ENCODE measurements at places on chromosomes 5 and 9.
A peak's percentile ranks its signal among the peaks of the same experiment; 100 is the strongest.

DNA sequence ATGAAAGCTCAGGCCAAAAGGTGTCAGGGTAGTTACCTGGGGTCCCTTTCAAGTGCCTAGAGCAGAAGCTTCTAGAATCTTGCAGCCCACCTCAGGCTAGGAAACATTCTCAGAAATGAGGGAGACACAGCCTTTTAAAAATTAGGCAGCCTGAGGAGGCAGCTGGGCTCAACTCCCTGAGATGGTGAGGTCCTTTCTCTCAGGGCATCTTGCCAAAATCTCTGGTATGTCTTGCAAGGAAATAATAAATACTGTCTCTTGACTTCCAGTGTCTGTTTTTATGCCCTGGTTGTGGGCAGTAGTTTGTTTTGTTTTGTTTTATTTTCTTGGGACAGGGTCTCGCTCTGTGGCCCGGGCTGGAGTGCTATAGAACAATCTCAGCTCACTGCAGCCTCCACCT is 100.9 kb upstream of the APC start:
- DNase-seq = no peak

DNA sequence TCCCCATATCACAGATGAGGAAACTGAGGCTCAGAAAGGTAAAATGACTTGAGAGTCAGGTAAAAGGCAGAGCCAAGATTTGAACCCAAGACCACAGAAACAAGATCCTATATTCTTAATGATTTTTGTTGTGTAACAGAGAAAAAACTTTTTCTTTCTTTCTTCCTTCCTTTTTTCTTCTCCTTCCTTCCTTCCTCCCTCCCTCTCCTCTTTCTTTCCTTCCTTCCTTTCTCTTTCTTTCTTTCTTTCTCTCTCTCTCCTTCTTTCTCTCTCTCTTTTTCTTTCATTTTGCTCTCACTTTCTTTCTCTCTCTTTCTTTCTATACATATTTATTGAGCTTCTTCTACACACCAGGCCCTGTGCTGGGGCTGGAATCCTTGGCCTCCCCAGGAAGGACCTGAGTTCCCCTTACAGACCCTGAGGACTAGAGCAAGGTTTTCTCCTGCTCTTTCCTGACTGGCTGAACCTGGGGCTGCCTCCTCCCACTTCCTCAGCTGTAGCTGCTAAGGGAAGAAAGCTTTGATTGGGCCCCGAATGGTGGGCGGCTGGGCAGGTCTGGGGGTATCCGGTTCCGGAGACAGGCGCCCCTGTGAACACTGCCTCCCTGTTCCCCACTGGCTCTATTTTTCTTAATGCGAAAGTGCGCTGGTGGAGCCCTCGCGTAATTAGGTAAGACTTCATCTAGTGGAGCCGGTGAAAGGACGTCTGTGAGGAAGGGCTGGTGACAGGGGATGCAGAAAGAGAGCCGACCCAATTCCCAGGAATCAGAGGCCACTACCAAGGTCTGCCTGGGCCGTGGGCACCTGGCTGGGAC is 27.4 kb upstream of the KIF12 start:
- no peak for DNase-seq

- DNase-seq = no peak
Observed at GRCh38 chr9:132166599-132166998, 4.7 kb downstream of the NTNG2 start.

- no peak for DNase-seq
Observed at GRCh38 chr9:38178237-38178636, 109.2 kb upstream of the SHB start.

DNA sequence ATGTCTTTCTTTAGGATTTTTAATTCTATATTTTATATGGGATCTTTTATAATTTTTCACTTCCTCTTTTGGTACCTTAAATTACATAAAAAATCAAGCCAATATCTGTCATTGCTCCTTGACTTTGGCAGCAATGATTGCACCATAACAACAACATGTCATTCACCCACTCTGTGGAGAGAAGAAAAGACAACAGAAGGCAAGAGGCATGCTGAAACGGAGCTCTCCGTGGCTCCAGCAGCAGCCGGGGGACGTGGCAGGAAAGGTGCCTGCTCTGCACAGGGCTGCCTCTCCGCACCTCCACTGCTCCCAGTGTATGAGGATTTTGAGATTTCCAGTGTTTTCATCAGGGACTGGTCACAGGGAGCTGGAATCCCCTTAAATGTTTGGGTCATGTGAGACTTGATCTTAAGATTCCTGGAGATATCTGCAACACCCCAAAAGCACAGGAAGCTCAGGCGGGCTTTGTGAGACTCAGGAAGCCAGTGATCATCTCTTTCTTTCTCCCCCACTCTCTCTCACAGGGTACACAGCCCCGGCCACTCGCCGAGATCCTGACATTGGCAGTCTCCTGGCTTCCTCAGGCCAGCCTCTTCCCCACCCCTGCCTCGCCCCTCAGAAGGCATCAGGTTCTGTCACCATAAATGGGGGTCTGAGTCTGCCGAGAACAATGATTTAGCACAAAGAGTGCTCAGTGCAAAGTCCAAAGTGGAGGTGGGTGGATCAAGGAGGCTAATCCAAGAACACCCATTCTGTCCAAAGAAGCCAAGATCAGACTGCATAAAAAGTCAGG is 74.6 kb downstream of the ACTL7B start:
- DNase-seq = no peak

GRCh38 chr5:150155258-150156026 is at the start of gene PDGFRB:
TSS of gene PDGFRB (minus strand) at chr5:150155845. CDS start at chr5:150137047, 18,798 bp downstream.
- peak; percentile 96 for DNase-seq

- no peak for DNase-seq
Observed at GRCh38 chr9:4066682-4067081, 233.2 kb downstream of the GLIS3 start.

GRCh38 chr5:152855441-152855840 is 450.4 kb upstream of the NMUR2 start:
- DNase-seq = no peak

DNA sequence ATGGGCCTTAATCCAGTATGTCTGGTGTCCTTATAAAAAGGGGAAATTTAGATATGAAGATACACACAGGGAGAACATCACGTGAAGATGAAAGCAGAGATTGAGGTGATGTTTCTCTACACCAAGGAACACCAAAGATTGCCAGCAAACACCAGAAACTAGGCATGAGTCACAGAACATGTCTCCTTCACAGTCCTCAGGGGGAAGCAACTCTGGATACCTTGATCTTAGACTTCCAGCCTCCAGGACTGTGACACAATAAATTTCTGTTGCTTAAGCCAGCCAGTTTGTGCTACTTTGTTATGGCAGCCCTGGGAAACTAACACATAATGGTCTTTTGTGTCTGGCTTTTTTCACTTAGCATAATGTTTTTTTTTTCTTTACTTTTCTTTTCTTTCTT is 41.2 kb upstream of the STRBP start:
- DNase-seq = no peak

DNA sequence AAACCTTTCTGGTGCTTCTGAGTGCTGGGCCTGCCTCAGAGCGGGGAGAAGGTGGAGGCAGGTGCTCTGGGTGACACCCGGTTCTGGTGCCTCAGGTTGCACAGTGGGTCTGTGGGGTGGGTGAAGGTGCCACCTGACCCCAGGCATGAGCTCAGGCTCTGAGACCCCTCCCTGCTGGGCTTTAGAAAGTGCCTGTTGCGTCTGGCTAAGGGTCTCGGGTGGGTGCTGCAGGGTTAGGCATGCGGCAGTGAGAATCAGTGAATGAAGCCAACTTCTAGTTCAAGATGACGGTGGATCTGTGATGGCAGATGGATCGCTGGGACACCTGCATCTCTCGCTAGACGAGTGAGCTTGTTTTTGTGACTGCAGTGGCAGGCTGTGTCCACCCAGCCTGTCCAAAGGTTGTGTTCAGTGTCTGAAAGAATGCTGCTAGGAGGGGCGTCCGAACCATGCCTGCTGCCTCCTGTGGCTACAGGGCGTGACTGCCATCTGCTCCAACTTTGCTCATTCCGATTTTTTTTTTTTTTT is 5.0 kb downstream of the SQSTM1 start:
- peak; percentile 20 for DNase-seq

GRCh38 chr5:131649161-131649560 is 14.1 kb upstream of the RAPGEF6 start:
- no peak for DNase-seq

DNA sequence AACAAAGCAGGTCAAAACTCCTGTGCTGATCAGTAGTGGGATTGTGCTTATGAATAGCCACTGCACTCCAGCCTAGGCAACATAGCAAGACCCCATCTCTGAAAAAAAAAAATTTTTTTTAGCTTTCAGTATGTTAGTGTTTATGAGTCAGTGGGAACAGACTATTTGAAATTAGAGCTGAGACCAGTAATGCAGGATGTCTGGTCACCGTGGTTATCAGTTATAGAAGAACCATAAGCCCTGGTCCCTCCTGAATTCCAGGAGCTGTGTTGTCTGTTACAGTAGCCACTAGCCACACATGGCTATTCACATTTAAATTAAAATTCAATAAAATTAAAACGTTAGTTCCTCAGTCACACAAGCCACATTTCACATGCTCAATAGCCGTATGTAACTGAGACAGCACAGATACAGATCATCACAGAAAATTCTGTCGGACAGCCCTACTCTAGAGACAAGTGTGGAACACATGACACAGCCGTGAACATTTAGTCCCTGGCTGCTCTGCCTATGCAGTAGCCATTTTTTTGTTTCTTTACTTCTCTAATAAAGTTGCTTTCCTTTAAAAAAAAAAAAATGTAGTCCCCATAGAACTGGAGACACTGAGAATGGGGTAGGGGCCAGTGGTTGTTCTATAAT is 96.1 kb upstream of the SAP30L start:
- DNase-seq = no peak

GRCh38 chr5:170614065-170614490 is 110.3 kb downstream of the KCNIP1 start:
- no peak for DNase-seq

GRCh38 chr9:131839281-131840084 is 99.6 kb upstream of the RAPGEF1 start:
- DNase-seq = no peak

DNA sequence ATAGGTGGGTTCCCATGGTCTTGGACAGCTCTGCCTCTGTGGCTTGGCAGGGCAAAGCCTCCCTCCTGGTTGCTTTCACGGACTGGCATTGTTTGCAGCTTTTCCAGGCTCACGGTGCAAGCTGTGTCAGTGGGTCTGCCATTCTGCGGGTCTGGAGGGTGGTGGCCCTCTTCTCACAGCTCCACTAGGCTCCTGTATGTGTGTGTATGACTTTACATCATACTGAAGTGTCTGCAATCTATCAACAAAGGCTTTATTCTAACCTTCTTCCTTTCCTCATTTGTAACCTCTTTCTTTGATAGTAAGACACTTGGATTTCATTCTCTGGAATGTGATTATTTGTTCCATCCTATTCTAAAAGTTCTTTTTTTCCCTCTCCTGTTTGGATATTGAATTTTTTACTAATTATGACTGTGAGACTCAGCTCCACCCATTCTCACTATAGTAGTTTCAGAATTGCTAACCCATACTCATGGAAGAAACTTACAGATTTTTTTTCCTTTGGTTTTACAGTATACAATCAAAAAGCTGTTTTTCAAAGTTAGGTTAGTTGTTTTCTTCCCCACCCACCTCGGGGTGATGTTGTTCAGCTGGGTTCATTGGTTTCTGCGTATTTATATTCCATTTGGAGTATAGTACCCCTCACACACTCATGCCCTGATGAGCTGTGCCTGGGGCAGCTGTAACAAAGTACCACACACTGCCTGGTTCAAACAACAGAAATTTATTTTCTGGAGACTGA is 144.6 kb upstream of the OTULINL start:
- DNase-seq = no peak
